ENCODE measurements at places on chromosomes 2 and 18. TPM values are rescaled to one million over a fixed set of nuclear protein-coding genes. Genes with fewer than 3 reads are reported as not detected.
A peak's percentile ranks its signal among the peaks of the same experiment; 100 is the strongest.

GRCh38 chr18:46338205-46338604, 234.0 kb downstream of the HAUS1 start:
- H3K27me3 ChIP-seq, result no peaks in the 10 kb centered on the region
- H3K4me1 ChIP-seq, result peaks cover 39% of the 10 kb centered on the region
- H3K4me3 ChIP-seq, result no peak overlapping the region
- no peaks in the 10 kb centered on the region for H3K36me3 ChIP-seq

GRCh38 chr2:109182426-109182825, 53.4 kb downstream of the SH3RF3 start:
- no peak overlapping the region for H3K4me3 ChIP-seq
- no peaks in the 10 kb centered on the region for H3K36me3 ChIP-seq
- no peak for DNase-seq
- H3K4me1 ChIP-seq, result no peaks in the 10 kb centered on the region
- no peaks in the 10 kb centered on the region for H3K27me3 ChIP-seq

DNA sequence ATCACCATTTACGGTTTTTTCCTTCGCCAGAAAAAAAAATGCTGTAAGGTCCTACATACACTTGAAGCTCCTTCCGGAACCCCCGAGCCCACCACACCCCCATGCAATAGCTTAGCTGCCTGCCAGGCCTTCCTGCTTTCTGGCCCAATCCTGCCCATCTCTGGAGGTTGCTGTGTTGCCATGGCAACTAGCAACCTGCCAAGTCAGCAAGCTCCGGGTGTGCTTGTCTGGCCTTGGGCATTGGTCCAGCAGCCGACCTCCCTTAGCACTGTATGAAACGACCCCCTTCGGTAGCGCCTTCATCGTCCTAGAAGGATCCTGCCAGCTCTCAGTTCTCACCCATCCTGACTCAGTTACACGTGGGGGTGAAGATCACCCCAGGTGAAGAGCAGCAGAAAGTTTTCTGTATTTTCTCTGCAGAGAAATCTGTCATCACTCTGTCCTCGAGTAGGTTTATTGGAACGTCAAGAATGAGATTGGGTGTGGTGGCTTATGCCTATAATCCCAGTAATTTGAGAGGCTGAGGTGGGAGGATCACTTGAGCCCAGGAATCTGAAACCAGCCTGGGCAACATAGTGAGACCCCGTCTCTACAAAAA, 47.4 kb upstream of the MTCL1 start:
- no peaks in the 10 kb centered on the region for H3K4me1 ChIP-seq
- H3K4me3 ChIP-seq, result no peak overlapping the region
- H3K27ac ChIP-seq, result no peak overlapping the region
- no peak for DNase-seq

DNA sequence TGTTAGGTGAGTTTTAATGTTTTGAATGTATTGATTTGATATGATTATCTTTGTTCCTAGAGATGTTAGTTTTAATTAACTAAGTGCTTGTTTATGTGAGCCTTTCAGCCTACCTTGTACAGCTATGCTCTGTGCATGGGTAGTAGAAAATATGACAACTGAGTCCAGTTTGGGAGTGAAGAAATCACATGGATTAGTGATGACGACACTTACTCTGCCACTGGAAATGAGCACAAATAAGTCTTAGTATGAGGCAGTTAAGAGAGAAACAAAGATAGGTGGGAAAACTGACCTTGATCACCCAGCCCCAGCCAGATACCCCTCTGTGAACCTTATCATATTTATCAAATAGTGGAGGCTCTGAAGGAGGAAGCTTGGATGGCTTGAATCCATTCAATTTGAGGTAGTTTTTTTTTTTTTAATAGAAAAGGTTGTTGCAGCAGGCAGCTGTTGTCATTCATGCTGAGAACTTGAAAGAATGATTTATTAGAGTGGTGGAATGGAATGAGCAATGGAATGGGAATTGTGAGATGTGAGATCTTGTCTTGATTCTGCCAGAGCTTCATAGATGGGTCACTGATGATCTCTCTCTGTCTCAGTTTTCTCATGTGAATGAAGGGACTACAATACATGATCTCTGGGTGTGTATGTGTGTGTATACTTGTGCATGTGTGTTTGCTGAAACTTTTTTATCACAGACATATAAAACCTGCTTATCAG, 96.4 kb downstream of the MAP3K20 start:
- no peaks in the 10 kb centered on the region for H3K36me3 ChIP-seq
- no peak for DNase-seq
- H3K4me1 ChIP-seq, result peaks cover 11% of the 10 kb centered on the region
- no peak overlapping the region for H3K4me3 ChIP-seq
- no peaks in the 10 kb centered on the region for H3K27me3 ChIP-seq
- H3K27ac ChIP-seq, result no peak overlapping the region

DNA sequence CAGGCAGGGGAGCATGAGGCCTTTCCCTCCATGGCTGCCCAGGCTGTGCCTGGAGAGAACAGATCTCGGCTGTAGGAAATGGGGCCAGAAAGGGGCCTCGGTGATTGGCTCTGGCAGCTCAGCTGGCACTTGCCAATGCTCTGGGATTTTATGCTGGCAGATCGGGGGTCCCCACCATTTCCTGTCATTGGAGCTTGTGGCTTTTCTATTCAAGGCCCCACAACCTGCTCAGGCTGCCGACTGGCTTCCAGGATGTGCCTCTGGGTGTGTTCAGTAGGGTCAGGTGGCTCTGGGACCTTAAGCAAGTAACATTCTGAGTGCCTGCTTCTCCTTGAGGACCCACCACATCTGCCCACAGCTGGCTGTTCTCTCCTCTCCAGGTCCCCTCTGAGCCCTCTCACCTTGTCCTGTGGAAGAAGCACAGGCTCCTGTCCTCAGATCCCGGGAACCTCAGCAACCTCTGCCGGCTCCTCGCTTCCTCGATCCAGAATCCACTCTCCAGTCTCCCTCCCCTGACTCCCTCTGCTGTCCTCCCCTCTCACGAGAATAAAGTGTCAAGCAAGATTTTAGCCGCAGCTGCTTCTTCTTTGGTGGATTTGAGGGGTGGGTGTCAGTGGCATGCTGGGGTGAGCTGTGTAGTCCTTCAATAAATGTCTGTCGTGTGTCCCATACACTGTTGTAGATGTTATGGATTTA, 4.2 kb downstream of the GNLY start:
- H3K36me3 ChIP-seq, result no peaks in the 10 kb centered on the region
- DNase-seq, result peak; percentile 56
- no peaks in the 10 kb centered on the region for H3K4me1 ChIP-seq
- no peak overlapping the region for H3K27ac ChIP-seq
- H3K4me3 ChIP-seq, result no peak overlapping the region

DNA sequence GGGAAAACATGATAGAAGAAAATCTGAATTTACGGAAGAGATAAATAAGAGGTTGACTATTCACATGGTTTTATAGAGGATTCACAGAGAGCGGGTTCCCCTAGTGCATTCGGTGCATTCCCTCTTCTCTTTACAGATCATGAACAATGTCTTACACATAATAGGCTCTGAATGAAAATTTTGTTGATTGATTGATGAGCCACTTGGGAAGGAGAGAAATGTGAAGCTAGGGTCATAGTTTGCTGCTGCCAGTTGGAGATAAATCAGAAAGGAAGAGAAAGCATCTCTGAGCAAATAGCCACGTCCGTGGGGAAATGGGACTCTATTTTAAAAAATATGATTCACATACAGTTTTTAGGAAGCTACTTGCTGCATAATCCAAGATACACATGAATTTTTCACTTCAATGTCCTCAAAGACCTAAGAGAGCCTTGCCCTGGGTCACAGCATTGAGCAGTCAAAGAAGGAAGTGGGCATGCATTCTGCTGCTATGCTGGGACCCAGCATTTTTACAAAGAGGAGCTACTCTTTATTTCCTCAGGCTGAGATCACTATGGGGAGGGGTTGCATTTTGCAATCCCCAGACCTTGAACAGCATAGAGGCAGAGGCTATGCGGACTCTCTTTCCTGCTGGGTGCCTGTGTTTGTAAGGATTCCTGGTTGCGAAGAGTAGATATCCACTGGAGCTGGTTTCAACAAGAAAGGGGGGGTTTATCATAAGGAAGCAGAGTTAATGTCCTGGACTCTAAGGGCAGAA, 395.3 kb downstream of the TSN start:
- H3K36me3 ChIP-seq, result no peaks in the 10 kb centered on the region
- no peaks in the 10 kb centered on the region for H3K4me1 ChIP-seq
- no peak overlapping the region for H3K4me3 ChIP-seq
- H3K27me3 ChIP-seq, result no peaks in the 10 kb centered on the region
- no peak overlapping the region for H3K27ac ChIP-seq

- H3K4me3 ChIP-seq, result peak overlapping the region; percentile 94
- DNase-seq, result no peak
- no peaks in the 10 kb centered on the region for H3K4me1 ChIP-seq
Measured at GRCh38 chr2:197500503-197501131, 438 bp downstream of the HSPE1 start.

DNA sequence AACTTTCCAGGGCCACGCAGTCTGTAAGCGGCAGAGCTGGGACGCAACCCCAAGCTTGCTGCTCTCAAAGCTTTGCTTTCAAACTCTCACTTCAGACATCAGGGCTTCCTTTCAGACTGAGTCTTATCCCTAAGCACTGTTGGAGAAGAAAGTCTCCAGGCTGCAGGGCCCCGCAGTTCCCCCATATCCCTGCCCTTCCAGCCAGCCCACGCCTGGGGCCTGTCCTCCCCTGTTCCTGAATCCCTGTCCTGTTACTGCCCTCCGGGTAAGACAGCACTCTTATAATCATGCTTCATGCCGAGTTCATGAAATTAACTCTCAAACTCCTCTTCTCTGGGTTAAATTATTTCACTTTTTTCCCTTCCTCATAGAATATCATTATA, 37.9 kb downstream of the HPCAL1 start:
- H3K4me1 ChIP-seq, result no peaks in the 10 kb centered on the region
- no peak overlapping the region for H3K4me3 ChIP-seq
- no peaks in the 10 kb centered on the region for H3K36me3 ChIP-seq

DNA sequence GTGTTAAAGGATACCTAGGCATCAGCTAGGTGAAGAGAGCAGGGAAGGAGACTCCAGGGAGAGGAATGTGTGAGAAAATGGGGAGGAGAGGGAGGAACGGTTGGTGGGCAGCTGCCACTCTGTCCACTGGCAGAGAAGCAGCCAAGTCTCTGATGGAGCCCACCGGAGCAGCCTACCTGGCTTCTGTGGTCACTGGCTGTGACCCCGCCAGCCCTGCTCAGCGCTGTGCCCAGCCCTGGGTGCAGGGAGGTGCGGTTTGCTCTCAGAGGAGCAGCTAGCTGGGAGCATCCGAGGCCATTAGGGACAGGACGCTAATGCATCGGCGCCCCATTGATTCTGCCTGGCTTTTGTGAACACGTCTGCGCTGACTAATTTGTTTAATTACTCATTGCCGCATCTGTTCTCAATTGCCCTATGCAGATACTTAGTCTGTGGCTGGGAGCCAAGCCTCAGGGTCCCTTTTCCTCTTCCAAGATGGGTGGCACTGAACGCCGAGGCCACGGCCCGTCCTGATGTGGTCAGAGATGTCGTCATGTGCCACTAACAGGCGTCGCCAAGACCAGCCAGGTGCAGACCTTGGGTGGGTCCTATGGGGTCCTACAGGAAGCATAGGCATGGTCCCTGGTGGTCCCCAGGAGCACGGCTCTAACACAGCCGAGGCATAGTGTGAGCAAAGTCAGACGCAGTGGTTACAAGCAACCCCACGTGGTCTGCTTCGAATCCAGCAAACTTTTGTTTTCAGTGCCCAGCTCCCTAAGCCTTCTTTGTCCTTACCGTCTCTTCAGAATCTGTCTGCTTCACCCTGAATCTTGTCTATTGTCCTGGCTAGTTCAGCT, 82.0 kb downstream of the RRM2 start:
- DNase-seq, result no peak
- no peak overlapping the region for H3K27ac ChIP-seq
- H3K4me3 ChIP-seq, result no peak overlapping the region
- no peaks in the 10 kb centered on the region for H3K27me3 ChIP-seq

KLHL30 gene
- total RNA-seq, result 29.0 TPM

CNTNAP5 gene
- not detected for total RNA-seq

PTPN4 gene
- 44.1 TPM for total RNA-seq

LBX2 gene
- 0.83 TPM for total RNA-seq

LYPD6B gene
- total RNA-seq, result 0.28 TPM

MOGAT1 gene
- not detected for total RNA-seq

TRIM43 gene
- total RNA-seq, result not detected

REG1B gene
- total RNA-seq, result not detected

CHRNA1 gene
- total RNA-seq, result 0.43 TPM

Measured in right atrium auricular region (tissue), 2 donors.